ENCODE measurements at places on chromosomes 3 and 15.

GRCh38 chr15:88940110-88940675 is 27.0 kb upstream of the MFGE8 start:
- no peak for DNase-seq

GRCh38 chr3:10344147-10344943 is 23.4 kb upstream of the SEC13 start:
- DNase-seq, result peak; percentile 38

DNA sequence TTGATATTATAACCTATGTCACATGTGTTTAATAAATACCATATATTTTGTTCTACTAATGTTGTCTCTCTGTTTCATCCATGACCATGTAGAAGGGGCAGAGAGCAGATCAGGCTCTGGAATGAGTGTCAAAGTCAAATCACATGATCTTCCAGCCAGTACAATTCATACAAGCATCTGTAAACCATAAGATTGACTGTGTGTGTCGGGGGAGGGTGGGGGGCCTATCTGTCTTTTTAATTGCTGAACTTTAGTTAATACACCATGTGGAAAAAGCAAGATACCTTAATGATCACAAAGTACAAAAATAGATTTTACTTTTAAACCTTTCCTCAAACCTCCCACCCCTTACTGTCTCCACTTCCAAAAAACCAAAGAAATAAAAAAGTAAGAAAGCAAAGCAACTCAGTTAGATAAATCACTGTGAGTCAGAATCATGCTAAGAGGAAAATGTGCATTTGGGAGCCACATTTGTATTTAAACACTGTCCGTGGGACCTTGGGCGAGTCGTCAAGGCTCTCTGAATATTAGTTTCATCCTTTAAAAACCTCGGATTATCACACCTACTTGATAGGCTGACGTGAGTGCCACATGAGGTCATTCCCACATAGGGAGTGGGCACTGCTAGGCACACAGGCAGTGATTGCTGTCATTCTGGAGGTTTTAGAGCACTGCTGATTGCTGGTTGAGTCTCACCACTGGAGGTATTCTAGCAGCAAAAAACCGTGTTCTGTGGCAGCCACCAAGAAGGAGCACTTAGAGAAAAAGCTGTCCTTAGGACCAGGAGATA is 21.0 kb upstream of the POLR2M start:
- no peak for DNase-seq

DNA sequence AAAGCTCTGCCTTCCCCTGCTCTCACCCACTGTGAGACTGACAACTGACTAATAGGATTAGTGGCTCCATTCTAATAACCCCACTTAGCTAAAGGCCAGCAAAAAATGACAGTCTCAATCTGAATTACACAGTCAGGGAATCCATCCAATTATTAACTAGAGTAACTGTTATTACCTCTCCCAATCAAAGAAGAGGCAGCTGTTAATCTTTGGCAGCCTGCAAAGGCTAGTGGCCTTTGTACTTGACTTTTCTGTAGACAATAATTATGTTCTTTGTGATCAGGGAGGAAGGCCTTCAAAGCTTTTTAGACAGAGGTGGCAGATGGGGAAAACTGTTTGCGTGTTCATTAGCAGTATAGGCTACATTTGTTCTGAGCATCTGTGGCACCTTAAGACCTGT is 177.7 kb downstream of the ISL2 start:
- DNase-seq, result no peak

DNA sequence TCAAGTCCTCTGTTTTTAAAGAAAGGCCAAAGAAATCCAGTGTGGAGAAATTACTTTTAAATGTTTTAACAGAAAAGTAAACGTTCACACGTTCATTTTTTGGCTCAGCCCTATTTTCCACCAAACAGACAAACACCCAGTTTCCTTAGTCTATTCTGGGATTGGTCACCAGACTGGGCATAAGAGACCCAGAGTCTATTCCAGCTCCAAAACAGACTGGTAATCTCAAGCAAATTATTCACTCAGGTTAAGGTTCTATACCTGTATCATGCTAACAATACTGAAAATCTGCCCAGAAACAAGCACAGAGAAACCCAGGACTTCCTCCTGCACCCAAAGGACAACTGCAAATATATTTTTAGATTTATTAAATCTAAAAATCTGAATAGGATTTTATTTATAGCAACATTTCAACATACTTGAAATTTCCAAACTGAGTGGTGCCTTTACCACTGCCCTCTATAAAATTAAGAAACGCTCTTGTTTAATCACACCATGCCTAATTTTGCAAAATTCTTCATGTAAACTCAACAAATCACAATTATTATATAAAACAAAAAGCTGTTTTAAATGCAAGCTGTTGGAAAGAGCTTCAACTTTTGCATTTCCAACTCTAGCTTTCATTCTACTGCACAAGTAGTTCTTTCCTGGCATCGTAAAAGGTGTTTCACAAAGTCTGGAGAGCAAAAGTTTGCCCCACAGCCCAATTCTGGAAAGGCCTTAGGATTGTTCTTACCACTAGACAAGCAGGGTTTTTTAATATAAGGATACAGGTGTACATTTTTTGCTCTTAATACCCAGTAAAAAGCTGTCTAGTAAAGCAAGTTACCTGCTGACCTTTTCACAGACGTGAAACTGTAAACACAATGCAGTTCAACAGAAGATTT is 18.7 kb downstream of the ZNF148 start:
- no peak for DNase-seq

DNA sequence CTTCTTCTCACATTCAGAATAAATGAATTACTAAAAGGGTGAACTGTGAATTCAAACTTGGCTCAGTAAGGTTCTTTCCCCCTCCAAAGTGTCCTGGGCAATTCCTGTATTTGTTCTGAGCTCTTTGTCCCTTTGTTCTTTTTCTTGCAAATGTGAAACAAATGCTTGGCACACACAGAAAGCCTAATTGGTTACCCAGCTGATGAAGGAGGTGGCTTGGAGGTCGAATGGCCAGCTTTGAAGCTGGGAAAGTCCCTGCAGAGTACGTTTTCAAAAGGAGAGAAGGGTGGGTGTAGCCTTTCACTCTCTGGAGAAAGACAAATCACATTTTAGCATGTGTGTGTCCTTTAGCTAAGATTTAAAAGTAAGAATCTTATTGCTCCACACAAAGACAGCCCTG is 154.4 kb downstream of the PEX5L start:
- no peak for DNase-seq

- DNase-seq, result no peak
These were observed 13.1 kb downstream of the SLC6A6 start for GRCh38 chr3:14415501-14415900.

- DNase-seq, result no peak
These were observed 24.8 kb upstream of the RBMS3 start for GRCh38 chr3:29255854-29256696.

DNA sequence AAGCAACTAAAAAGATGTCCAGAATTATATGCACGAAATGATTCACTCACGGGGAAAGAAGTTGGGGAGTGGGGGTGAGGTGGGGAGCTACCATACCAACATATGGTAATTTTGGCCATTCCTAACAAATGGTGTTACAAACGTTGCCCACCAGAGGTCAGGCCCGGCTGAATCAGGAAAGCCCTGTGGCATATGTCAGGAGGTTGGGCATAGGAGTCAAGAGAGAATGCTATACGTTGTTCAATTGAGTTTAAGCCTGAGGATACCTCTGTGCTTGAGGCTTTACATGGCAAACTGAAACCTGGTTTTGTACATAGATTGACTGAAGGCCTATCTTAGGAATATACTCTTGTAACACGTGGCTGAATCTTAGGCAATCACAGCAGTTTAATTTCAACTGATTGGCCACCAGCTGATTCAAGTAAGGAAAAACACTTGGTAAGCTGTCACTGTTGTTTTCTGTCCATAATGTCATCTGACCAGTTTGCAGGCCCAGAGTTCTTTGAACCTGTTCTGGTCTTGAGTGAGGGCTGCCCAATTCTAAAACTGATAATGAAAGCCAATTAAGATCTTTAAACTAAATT is 23.4 kb upstream of the SLC2A2 start:
- peak; percentile 6 for DNase-seq

DNA sequence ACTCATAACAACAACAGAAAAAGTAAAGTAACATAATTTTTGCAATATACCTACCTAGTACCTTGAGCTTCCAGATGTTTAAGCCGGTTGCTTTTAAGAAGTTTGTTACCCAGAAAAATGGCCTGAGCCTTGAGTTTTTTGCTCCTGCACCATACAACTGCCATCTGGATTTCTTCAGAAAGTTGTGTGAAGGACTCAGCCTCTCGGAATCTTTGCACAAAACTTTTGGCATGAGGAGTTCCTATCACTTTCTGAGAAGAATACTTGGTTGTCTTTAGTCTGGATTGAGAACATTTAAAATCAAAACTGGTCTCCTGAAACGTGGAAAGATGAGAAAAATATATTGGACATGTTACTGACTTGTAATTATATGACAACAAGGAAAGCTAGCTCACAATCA is 17.3 kb downstream of the GTPBP8 start:
- DNase-seq, result no peak

DNA sequence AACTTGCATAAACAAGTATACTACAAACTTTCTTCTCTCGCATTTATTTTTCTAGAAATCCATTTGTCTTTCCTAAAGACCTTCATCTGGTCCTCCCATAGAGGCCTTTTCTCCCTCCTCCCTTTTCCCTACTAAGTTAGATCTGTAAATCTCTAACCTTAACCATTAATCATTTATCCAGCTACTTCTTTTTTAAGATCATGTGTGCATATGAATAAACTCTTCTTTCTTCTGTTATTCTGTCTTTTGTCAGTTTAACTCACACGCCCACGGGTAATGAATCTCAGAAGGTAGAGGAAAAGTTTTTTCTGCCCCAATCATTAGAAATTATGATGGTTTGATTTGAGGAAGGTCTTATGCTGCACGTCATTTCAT is 48.7 kb upstream of the FHIT start:
- DNase-seq, result no peak

GRCh38 chr15:42063122-42063848 is 31.1 kb downstream of the PLA2G4D start:
- DNase-seq, result no peak

DNA sequence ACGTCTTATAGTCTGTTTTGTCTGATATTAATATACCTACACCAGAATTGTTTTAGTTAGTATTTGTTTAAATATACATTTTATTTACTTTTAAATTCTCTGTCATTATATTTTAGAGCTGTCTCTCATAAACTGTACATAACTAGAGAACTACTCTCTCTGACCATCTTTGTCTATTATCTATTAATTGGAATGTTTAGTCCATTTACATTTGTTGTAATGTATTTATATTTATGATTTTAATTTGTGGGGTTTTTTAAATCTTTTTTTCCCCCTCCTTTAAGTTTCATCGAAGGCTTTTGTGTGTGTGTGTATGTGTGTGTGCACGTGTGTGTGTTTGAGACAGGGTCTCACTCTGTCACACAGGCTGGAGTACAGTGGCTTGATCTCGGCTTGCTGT is 47.1 kb downstream of the ITPR1 start:
- no peak for DNase-seq

DNA sequence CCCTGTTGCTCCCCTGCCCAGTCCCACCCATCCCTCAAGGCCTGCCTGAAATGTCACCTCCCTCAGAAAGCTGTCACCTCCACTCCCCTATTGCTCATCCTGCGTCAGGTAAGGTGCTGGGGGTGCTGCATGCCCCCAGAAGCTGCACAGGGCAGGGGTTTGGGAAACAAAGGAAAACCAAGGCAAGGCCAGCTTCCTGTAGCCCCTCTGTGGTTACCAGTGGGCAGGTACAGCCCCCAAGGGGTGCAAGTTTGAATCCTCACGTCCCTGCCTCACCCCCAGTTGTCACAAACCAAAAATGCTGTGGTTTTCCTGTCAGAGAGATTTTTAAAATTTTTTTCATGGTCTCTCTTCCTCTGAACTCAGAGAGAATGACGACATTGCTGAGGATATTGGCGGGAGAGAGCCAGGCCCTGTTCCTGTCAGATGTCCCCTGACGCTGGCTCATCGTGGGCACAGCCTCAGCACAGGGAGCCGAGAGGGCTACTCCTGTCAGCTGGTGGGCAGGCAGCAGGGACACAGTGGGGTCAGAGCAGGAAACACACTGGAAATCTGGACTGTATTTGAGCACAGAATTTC is 27.0 kb downstream of the PSTPIP1 start:
- DNase-seq, result no peak

DNA sequence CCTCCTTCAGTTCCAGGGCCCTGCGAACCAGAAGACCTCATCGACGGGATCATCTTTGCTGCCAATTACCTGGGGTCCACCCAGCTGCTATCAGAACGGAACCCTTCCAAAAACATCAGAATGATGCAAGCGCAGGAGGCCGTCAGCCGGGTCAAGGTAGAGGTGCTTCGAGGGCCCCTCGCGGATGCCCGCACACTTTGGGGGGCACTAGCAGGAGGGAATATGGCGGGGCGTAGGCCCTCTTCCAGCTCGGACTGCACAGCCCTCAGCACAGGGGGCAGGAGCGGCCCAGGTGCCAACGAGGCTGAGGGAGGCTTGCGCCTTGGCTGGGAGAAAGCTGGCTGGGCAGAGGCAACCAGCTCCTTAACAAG is 176.6 kb downstream of the NSMCE3 start:
- no peak for DNase-seq

- peak; percentile 12 for DNase-seq
These were observed 105.2 kb downstream of the RPLP1 start for GRCh38 chr15:69557707-69558409.

DNA sequence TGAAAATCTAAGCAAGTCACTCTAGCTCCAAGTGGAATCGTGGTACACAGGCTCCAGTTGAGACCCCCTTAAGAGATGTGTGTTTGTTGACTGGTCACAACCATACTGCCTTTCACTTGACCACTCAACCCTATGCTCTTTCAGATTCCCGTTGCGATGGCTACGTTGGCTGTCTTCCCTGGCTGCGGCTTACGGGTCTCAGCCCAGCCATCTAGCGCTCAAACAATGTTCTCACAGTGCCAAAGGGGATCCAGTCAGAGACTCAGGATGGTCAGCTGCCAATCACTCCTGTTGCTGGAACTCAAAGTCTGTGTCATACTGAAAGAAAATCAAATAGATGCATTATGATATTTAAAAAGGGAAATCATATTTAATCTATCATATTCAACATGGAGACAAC is 237.6 kb downstream of the ITPR1 start:
- peak; percentile 66 for DNase-seq

DNA sequence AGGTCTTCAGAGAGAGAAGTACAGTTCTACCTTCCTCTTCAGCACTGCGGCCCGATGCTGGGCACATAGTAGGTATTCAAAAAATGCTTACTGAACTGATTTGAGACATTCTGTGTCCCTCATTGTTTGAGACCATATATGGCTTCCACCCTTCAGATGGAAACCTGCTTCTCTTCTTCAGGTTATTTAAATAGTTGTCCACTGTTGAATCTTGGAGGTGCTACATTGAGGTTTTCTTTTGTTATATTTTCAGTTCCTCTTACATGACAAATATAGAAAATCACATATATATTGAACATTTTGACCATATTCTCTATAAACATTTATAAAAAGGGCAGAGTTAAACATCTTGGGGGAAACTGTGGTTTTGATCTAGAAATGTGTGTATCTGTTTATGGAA is 200.2 kb upstream of the LRRC3B start:
- no peak for DNase-seq

GRCh38 chr3:172546105-172546504 is 22.9 kb upstream of the TNFSF10 start:
- DNase-seq, result no peak

Measured in NCI-H2029 (cell line).